ENCODE measurements at places on chromosomes 12 and 14. TPM values are rescaled to one million over a fixed set of nuclear protein-coding genes. Genes with fewer than 3 reads are reported as not detected.

KLHDC1 gene
- polyA plus RNA-seq: 3.4 TPM

DNA sequence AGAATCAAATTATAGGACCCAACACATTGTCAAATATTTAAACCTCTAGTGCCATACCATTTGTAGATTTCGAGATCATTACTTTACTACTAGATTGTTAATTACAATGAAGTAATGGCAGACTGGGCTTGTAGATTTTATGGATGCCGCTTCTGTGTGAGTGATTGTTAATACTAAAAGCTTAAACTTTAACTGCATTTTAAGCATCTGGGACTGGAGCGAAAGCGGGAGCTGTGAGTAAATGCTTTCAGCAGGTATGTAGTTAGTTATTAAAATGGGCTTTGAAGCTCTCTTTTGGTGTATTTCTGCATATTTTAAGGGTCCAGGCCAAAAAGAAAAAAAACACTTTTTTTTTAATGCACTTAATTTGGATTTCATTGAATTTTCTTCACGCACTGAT is 519.3 kb downstream of the MED13L start:
- DNase-seq: no peak

- no peak for DNase-seq
Observed at GRCh38 chr12:50402264-50403000, 1.7 kb downstream of the LARP4 start.

DNA sequence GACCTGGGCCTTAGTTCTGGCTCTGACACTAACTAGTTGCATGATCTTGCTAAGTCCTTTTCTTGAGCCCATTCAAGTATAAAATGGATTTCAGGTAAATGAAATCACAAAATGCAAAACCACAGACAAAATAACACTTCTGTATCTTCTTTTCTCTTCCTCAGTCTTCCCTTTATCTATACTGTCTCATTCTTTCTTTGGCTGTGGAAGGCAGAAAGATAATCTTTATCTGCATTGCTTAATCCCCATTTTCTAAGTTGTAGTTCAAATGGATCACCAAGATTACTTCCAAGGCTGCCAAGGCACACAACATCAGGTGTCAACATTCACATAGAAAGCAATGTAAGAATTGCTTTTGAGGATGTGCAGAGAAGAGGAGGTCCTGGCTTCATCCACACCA is 30.3 kb downstream of the TESPA1 start:
- DNase-seq: no peak

- no peak for DNase-seq
Observed at GRCh38 chr12:132619071-132619385, 452 bp downstream of the P2RX2 start.

DNA sequence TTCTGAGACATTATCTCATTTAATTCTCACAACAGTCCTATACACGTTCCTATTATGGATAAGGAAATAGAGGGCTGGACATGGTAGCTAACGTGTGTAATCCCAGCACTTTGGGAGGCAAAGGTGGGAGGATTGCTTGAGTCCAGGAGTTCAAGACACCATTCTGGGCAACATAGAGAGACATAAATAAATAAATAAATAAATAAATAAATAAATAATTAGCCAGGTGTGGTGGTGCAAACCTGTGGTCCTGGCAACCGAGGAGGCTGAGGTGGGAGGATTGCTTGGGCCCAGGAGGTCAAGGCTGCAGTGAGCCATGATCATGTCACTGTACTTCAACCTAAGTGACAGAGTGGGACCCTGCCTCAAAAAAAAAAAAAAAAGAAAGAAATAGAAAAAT is 22.6 kb downstream of the DACT1 start:
- no peak for DNase-seq

GRCh38 chr12:123094349-123095077 is 56.4 kb downstream of the PITPNM2 start:
- DNase-seq: peak; percentile 70

- no peak for DNase-seq
Observed at GRCh38 chr14:41403360-41403759, 203.3 kb upstream of the LRFN5 start.

Data from adrenal gland (tissue), 19 donors.